NCI-H510A treated with DMSO at 0.1 percent for 48 hours (cell line): ENCODE measurements at places on chromosomes 3 and 15.

GRCh38 chr15:51121118-51121517 lies 26.4 kb upstream of the TNFAIP8L3 start:
- DNase-seq, result no peak

GRCh38 chr3:125068265-125068664 lies 12.5 kb upstream of the HEG1 start:
- no peak for DNase-seq

GRCh38 chr3:149496891-149497290 lies 22.4 kb downstream of the TM4SF4 start:
- DNase-seq, result no peak

GRCh38 chr15:42465520-42466259 lies 25.3 kb downstream of the ZNF106 start:
- no peak for DNase-seq

GRCh38 chr3:168095611-168096209 lies at the start of gene GOLIM4:
GOLIM4 (minus strand) TSS chr3:168095924; CDS start chr3:168095285, 639 bp downstream.
- DNase-seq, result peak; percentile 88

DNA sequence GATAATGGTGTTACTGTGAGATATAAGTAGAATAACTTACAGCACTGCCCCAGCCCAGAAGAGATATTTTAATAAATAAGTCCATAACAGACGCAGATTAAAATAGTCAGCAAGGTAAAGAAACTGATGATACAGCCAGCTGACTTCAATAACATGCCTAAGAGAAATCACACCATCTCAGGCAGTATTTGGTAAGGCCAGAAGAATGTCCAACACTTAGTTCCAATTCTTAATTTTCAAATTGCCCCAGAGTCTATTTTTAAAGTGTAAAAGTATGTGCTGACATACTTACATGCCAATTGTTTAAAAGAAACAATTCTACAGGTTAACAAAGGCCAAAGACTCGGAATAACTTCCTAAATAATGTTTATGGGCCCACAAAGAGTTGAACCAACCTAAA lies 1.6 kb downstream of the GNB4 start:
- no peak for DNase-seq

GRCh38 chr3:108125550-108126071 lies 34.8 kb upstream of the CD47 start:
- DNase-seq, result peak; percentile 77

DNA sequence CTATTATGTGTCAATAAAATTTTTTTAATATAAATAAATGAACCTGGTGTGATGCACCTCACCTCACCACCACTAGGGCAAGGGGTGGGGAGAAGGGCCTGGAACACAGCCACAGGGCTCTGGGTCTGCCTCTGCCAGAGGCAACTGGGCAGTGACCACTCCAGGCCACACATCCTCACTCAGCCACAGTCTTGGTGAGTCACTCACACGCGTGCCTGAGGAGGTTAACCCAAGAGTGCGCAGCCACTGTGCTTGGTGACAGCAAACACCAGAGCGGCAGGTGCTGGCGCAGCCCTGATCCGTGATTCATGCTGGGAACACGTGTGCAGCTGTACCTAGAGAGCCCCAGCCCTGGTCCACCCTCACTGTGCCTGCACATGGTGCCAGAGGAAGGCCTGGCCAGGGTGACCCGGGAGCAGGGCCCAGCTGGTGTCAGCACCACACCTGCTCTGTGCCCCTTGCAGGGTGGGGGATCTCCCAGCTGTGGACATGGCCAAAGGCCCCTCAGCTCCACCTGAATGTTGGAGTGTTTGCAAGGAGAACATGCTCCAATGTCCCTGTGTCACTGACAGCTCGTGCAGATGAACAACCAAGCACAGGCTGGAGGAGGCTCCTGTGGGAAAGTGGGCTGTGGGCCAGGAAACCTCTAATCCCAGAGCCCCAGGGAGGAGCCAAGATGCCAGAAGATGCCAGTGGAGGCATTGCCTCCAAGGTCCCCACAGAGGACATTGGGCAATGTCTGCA lies 2.1 kb downstream of the SLC41A3 start:
- no peak for DNase-seq

DNA sequence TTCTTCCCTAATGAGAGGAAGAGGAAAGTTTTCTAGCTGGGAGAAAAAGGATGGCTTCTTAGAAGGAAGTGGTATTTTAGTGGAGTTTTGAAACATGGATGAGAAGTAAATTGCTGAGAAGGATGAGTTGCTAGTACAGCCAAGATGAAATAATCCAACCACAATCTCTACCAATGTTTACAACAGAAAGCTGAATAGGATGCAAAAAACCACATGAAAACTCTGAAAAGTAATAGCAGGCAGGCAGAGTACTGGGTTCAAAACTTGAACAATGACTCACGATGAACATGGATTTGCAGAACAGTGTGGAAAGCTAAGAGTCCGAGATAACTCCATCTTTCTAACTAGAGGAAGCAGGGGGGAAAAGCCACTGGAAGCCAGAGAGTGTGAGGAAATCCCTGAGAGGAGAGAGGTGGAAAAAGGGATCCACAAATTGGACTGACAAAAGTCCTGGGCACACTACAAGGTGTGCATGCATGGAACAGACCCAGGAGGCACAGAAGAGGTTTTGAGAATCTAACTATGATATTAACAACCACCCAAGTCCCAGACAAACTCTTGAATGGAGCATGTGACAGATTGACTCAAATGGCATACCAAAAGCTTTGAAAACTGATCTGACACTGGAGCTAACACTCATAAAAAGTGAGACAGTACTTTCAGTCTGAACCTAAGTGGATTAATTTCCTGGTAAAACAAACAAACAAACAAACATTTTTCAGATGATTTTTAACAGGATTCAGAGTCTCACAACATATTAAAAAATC lies 76.7 kb downstream of the ST6GAL1 start:
- DNase-seq, result no peak

DNA sequence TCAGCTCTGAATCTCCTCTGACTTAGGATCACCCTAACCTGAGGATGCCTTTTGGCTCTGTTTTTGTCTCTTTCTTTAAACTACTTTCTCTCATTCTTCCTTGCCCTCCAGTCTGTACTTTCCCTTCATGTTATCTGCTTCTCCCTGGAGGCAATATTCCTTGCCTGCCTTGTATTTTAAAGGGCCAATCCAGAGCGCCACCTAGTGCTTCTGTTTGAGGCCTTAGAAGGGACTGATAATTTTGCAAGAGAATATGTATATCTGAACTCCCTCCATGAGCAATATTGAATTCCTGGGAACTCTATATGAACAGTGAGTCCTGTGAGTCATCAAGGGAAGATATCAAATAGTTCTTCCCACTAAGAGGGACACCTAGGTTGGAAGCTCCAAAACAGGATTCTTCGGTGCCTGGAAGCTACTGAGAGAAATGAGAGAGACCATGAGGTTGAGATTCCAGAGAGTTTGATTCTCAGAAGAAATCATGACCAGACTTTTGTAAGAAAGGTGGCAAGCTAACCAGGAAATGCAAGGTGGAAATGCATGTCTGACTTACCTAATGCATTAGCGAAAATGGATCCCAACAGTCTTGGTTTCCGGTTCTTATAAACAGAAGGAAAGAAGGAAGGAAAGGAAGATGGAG lies 203.8 kb upstream of the CD96 start:
- DNase-seq, result peak; percentile 46

DNA sequence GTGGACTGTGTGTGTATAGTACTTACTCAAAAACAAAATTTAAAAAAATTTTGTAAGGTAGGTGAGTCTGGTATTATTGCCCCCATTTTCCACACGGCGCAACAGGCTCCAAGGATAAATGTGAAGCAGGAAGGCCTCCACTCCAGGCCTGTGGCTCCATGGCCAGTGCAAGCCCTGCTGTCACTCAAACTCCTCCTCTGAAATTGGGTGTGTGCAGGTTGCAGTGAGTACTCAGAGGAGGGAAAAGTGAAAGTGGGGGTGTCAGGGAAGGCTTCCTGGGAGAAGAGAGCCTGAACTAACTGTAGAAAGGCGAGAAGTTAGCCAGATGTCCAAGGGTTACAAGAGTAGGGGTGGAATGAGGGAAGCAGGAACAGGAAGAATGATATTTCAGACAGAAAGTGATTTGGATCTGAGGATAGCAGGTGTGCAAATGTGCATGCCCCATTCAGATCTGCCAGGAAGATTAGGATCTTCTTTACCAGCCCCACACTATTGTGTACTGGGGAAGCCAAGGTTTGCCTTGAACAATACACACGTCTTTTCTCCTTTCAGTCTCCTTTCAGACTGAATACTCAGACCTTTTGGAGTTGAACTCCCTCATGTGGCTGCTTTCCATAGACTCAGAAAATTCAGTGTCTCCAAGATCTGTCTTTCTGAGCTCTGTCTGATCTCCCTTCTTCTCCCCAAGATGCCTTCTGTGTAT lies 48.7 kb upstream of the RYK start:
- DNase-seq, result no peak

DNA sequence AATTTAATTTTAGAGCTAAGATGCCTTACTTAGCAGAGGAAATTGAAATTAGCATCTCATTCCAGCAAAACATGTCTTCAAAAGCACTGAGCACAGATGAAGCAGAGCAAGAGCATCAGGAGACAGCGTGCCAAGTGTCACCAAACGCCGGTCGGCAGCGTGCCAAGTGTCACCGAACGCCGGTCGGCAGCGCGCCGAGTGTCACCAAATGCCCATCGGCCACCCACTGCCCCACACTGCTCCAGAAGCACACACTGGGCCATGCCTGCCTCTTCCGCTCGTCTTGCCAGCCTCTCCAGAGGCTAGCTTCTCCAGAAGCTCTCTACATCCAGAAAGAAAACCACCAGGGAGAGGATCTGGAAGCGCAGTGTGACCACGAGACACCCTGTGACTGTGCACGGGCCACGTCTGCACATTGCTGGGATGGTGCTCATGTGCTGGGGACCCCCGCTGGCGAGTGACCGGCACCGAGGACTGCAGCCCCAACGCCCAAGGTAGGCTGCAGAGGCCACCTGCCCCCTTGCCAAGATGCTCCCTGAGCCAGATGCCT lies 37.8 kb downstream of the CYFIP1 start:
- no peak for DNase-seq

- DNase-seq, result no peak
Observed at GRCh38 chr3:71121429-71122167, 461.9 kb downstream of the FOXP1 start.

- DNase-seq, result no peak
Observed at GRCh38 chr3:13666781-13667709, 118.1 kb downstream of the FBLN2 start.

DNA sequence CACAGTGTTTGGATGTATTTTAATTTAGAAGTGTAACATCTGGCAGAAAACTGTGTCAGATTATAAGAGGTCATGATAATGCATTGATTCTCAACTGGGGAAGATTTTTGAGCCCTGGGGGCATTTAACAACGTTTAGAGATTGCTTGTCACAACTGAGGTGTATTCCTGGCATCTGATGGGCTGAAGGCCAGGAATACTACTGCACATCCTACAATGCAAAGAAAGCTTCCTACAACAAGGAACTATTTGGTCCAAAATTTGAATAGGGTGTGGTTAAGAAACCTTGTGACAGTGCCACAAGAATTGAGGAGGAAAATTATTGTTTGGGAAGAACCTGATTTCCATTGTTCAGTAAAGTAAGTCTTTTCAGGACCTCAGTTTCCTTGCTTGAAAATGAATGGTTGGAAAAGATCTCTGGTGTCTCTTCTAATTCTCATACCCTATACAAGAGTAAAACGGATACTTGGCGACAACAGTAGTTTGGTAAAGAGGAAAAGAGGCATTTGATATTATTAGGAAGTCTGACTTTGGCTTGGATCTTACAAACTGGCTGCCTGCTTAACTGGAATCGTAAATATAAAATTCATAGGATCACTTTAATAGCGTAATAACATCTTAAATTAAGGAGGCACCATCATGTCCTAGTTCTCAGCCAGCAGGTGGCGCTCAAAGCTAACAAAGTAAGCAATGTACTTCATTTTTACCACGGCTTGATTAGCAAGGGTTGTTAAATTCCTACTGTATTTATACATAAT lies 4.3 kb downstream of the DAZL start:
- peak; percentile 68 for DNase-seq

DNA sequence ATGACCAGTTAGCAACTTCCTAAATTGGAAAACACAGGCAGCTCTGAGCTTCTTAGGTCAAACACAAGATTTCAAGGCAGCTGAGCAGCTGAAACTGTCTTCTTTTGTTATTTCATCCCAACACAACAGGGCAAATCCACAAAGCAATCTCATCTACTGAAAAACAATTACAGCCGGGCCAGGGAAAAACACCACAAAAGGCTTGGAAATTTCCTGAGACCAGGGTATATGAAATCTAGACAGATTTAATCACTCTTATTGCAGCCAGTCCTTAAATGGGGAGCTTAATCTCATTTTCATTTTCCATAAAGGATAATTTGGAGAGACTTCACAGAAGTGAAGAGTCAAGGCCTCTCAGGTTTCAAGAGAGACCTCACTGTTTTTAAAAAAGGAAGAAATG lies 181.8 kb downstream of the SSR3 start:
- no peak for DNase-seq

GRCh38 chr3:17775073-17775472 lies 32.6 kb upstream of the TBC1D5 start:
- DNase-seq, result no peak

- DNase-seq, result no peak
Observed at GRCh38 chr3:97259263-97259662, 444.9 kb downstream of the EPHA6 start.

DNA sequence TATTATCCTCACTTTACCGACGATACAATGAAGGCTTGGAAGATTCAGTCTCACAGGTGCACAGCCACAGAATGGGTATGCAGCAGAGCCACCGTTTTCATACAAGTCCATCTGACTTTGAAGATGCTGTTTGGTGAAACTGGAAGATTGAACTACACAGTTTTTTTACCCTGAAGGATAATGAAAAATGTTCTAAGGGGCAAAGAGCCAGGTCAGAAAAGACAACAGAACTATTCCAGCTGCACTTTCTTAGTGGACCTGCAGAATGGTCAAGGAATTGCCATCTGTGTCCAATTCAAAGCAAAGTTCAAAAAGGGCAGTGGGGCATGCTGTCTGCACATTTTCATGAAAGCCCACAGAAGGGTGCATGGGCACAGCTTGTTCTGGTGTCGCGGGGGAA lies 127.6 kb upstream of the PDZRN3 start:
- DNase-seq, result no peak

GRCh38 chr15:77557144-77557543 lies 75.6 kb downstream of the LINGO1 start:
- no peak for DNase-seq
